NCI-H226 (cell line): ENCODE measurements at places on chromosomes 6 and 20.

GRCh38 chr6:22829070-22829469 is 259.7 kb downstream of the HDGFL1 start:
- no peak for DNase-seq

- DNase-seq = no peak
These were observed 11.2 kb downstream of the ZBTB2 start for GRCh38 chr6:151379933-151380847.

- DNase-seq = no peak
These were observed 60.9 kb upstream of the CD2AP start for GRCh38 chr6:47416396-47417345.

DNA sequence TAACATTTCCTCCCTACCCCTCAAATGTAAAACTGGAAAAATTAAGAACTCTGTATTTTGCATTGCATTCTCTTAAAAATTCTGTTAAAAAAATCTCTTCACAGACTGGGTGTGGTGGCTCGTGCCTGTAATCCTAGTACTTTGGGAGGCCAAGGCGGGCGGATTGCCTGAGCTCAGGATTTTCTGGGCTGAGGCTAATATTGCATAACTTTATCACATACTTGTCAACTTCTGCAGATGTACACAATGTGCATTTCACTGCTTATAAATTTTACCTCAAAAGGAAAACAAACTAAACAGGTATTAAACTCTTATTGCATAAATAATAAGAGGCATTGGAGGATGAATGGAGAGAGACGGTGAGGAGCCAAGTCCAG is 21.1 kb downstream of the YTHDF1 start:
- DNase-seq = no peak

GRCh38 chr6:170063851-170064602 is 226.9 kb downstream of the DLL1 start:
- DNase-seq = no peak

GRCh38 chr6:119201480-119201879 is 123.0 kb upstream of the FAM184A start:
- DNase-seq = no peak

- no peak for DNase-seq
These were observed 1267.0 kb upstream of the CITED2 start for GRCh38 chr6:140641412-140641811.

- DNase-seq = no peak
These were observed 3.4 kb downstream of the CST2 start for GRCh38 chr20:23823111-23823510.

DNA sequence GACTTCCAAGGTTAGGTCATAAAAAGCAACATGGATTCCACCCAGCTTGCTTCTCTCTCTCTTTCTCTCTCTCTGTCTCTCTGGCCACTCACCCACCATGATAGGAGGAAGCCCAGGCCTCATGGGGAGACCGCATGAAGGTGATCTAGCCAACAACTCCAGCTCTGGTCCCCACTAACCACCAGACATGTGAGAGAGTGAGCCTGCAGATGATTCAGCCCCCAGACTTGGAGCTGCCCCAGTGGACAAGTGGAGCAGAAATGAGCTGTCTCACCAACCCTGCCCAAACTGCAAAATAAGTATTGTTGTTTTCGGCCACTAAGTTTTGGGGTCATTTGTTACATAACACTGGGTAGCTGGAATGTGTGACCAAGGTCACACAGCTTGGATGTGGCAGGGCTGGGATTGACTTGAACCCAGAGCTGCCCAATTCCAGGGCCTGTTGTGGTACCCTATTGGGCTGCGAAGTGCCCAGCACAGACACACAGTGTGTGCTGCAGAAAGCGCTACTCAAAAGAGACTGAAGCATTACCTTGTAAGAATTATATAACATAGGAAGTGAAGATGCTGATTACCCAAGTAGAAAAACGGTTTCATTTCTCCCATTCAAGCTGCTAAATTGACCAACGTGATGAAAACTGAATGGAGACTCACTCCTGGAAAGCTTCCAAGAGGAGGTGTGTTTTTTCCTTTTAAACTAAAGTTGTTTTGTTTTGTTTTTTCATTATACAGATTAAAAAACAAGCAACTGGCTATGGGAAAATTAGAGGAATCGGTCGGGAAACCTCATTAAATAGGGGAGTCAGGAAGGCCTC is 9.1 kb upstream of the TLDC2 start:
- DNase-seq = no peak

DNA sequence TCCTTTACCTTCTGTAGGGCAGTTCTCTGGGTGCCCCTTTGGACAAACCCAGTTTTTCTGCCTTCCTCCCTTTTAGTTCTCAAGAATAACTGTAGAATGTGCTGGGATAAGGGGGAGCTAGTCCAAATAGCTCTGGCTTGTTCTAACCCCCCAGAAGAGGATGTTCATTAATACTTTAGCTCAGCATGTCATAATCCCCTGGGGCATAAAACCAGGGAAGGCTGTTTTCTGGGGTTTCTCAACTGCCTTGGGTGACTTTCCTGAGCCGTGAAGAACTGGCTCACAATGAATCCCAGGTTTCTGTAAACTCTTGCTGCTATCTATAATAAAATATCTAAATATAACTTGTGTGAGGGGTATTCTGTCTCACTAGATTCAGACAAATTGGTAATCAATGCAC is 44.5 kb upstream of the RNF217 start:
- no peak for DNase-seq

- DNase-seq = peak; percentile 22
These were observed 69.9 kb downstream of the HACE1 start for GRCh38 chr6:104789770-104790190.

- no peak for DNase-seq
These were observed 130.0 kb upstream of the GGTLC1 start for GRCh38 chr20:24118441-24119175.

DNA sequence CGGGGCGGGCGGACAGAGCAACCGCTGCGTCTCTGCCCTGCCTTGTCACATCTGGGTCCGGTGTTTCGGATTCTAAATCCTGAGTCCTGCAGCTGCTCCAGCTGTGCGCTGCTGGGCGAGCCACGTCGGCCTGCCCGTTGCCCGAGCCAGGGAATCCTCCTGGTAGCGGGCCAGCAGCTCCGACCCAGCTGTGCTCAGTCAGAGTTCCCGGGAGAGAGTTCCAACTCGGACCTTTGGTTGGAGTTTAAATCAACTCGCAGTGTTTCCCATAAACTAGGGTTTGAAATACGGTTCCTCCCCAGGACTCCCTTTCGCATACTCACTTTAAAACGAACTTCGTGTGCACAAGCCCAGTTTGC is 315 bp upstream of the PDE10A start:
- peak; percentile 45 for DNase-seq

- DNase-seq = no peak
These were observed 1.5 kb downstream of the PTPRT start for GRCh38 chr20:43188234-43188653.

DNA sequence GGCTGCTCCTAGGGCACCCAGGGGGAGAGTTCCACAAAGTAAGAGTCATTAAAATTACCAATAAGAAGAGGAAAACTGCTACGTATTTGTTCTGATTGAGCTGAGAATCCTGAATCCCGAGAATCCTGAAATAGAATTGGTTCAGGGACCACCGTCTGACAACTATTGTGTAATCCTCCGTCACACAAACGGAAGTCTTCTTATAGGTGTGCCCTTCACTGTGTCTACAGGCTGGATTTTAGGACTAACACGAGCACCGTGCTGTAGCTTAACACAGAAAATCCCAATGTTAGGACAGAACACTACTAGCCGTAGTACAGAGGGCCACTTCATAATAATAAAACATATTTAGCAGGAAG is 50.6 kb upstream of the RNF182 start:
- DNase-seq = no peak

- no peak for DNase-seq
These were observed 45.5 kb downstream of the SLC9A8 start for GRCh38 chr20:49858076-49858585.

DNA sequence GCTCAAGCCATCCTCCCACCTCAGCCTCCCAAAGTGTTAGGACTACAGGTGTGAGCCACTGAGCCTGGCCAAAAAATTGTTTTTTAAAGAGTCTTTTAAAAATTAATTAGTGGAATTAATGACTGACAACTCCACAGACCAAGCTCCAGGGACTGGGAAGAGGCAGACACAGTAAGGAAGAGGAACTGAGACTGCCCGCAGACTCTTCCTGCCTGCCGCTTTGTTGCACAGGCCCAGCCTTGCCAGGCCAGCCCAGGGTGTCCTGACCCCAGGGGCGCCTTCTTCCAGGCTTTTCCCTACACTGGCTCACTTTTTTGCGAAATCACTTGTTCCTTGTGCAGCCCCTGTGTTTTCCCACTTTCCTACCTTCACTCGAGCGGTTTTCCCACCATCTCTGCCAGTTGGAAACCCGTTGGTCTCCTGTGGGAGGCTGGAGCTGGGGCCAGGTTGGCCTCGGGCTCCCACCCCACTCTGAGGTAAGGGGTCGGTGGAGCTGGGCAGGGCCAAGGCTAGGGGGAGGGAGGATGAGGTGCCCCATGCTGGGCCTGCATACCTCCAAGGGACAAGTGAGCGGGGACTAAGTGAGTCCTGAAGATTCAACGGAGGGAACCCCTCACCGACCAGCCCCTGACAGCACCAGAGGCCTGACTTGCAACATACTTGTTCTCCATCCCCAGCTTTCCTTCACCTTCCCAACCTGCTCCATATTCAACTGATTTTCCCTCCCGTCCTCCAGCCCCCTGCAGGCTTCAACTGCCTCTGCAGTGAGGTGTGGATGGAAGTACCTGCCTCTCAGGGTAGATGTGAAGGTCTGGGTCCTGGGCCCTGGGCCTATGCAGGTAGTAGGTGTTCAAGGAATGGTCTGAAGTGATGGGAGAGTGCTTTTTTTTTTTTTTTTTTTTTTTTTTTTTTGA is 23.5 kb upstream of the SMIM29 start:
- DNase-seq = no peak

GRCh38 chr6:51901766-51902764 is 185.3 kb downstream of the PKHD1 start:
- DNase-seq = no peak

DNA sequence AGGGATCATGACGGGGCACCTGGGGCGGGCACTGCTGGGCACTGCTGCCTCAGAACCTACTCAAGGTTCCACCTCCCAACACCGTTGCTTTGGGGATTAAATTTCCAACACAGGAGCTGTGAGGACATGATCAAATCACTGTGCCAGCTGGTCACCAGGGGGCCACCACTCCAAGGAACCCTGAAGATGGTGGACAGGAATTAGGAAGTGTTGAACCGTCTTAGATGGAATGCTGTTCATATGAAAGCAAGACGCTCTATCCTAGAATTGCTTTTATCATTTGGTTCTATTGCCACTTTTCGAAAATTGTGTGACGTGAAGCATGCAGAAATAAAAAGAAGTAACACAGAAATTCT is 140.3 kb downstream of the DLL1 start:
- no peak for DNase-seq

GRCh38 chr6:43377710-43378229 is 8.3 kb upstream of the ZNF318 start:
- no peak for DNase-seq

GRCh38 chr6:69578361-69578890 is 218.4 kb downstream of the LMBRD1 start:
- DNase-seq = no peak

DNA sequence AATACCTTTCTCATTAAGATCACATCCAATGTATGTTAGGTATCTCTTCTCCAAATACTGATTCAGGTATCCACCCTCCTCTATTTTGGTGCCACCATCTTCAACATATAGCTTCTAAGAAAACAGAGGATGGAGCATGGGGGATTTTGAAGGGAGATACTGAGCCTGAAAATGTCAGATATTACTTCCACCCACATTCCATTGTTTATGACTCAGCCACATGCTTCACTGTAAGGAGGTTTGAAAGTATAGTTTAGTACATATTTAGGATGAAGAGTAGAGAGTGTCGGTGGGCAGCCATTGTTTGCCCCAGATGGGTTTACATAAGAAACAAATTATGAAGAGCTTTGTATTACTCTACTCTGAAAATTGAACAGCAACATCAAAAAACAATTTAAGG is 286.7 kb downstream of the TFAP2B start:
- DNase-seq = no peak

GRCh38 chr20:51985013-51985415 is 182.7 kb upstream of the SALL4 start:
- peak; percentile 93 for DNase-seq

- no peak for DNase-seq
These were observed 270.5 kb downstream of the ESR1 start for GRCh38 chr6:152078001-152078400.

GRCh38 chr6:28775405-28776129 is 148.2 kb downstream of the TRIM27 start:
- no peak for DNase-seq

DNA sequence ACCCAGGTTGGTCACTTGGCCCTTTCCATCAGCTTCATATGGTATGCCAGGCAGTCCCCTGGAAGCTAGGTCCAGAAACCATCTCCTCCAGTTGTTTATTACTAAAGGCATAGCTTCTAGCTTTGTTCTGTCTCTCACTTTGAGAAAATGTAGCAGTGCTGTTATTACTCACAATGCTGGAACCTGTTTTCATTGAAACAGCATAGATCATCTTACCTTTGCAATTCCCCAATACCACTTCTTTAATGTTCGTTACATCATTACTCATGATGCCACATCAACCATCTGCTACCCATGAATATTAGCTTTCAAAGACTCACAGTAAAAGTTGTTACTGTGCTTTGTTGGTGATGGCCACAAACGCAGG is 88.3 kb downstream of the ADAT2 start:
- DNase-seq = no peak

DNA sequence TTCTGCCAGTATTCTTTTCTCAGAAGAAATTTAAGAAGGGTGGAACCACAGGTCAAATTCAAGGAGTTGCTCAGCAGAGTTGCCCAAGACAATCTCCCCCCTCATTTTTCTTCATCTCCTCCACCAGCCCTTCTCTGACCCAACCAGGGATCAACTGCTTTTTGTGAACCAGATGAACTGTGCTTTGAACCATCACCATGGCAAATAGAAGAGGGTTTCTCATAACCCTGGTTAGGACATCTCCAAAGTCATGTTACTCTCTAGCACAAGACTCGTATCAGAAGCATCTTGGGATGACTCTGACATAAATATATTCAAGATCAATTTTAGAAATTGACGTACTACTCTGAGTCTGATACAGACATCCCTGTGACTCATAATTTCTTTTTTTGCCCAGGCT is 130.7 kb downstream of the ALDH8A1 start:
- no peak for DNase-seq

DNA sequence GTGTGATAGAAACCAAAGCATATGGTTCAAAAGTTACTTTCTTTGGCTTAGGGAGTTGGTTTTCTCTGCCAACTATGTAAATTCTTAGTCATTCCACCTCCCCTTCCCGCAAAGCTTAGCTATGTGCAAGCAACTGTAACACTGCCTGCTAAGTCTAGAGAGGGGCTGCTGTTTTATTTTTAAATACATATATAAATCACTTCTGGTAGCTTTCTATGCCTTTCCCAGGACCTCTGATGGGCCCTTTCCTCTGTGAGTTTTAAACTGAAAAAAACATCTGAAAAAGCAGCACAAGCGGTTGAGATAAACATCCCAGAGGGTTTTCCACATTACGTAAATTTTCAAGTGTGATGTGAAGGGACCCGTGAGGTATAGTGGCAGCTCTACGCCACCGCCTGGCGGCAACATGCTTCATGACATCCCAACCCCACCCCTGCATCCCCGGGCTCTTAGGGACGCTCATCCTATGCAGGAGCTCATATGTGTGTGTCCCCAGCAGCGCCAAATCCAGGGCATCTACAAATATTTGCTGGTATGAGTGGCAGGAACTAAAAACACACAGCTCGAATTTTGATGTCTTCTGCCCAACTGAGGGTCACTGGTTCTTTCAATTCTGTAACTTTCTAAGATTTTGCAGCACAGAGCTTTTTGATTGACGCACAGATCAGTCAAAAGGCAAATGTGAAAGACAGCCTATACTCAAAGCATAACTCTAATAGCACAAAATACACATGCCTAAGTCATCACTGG is 12.7 kb downstream of the SAYSD1 start:
- no peak for DNase-seq

- DNase-seq = no peak
These were observed 14.9 kb downstream of the FGD2 start for GRCh38 chr6:37020381-37020780.
